Fibroblast of villous mesenchyme (primary cell): ENCODE measurements at places on chromosomes 4 and X. TPM values are rescaled to one million over a fixed set of nuclear protein-coding genes. Genes with fewer than 3 reads are reported as not detected.
A peak's percentile ranks its signal among the peaks of the same experiment; 100 is the strongest.

DNA sequence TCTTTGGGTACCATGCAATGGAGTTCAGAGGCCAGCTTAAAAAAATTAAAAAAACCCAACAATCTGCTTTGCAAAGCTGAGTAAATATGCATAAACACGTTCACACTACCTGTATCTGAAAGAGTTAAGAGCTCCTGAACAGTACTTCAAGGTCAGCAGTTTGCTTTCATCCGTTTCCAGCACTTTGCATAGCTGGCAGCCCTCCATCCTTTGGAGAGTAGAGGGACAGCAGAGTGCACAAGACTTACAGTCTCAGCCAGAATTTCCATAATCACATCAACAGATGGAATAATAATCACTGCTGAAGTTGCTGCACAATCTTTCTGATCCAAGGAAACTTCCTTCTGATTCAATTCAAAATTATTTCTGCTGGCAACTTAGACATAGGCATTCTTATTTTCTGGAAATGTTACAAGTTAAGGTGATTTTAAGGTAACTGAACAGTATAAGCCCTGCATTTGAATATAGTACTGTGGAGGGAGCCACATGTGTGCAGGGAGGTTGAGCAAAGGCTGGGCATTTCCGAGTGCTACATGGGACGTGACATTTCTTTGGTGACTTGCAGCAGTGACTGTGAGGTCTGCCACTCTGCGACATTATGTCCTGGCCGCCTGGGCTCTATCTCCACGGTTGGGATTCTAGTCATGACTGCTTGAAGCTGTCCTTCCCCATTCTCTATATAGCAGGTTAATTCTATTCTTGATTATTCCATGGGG lies 73.5 kb upstream of the EMCN start:
- no peak for DNase-seq

The GAGE2A gene
- not detected in 2 replicates for total RNA-seq

DNA sequence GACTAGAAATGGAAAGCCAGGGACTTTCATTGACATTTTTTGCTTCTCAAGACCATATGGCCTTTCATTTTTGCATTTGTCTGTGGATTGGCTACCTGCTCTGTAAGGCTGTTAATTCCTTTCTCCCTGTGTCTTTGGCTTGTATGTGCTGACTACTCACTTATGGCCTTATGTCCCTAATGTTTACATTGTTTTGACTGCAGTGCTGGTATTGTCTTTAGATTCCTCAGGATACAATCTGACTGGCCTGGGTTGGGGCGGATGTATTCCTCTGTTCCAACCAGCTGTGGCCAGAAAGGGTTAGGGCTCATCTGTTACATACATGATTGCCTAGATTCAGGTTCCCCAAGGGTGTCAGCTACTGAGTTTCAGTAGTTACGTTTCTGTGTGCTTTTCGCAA lies 108.1 kb downstream of the RAPGEF2 start:
- no peak for DNase-seq

GRCh38 chr4:6047130-6047673 lies 29.0 kb upstream of the C4orf50 start:
- DNase-seq, result no peak

- no peak for DNase-seq
Observed at GRCh38 chr4:6474705-6475457, 2.5 kb upstream of the PPP2R2C start.

- DNase-seq, result no peak
Observed at GRCh38 chrX:131306601-131307000, 17.5 kb upstream of the IGSF1 start.

- DNase-seq, result peak; percentile 27
Observed at GRCh38 chr4:122086338-122087065, 65.6 kb upstream of the BLTP1 start.

- no peak for DNase-seq
Observed at GRCh38 chr4:40055511-40055862, 1.2 kb upstream of the N4BP2 start.

GRCh38 chrX:140360284-140360683 lies 144.6 kb downstream of the SOX3 start:
- no peak for DNase-seq

DNA sequence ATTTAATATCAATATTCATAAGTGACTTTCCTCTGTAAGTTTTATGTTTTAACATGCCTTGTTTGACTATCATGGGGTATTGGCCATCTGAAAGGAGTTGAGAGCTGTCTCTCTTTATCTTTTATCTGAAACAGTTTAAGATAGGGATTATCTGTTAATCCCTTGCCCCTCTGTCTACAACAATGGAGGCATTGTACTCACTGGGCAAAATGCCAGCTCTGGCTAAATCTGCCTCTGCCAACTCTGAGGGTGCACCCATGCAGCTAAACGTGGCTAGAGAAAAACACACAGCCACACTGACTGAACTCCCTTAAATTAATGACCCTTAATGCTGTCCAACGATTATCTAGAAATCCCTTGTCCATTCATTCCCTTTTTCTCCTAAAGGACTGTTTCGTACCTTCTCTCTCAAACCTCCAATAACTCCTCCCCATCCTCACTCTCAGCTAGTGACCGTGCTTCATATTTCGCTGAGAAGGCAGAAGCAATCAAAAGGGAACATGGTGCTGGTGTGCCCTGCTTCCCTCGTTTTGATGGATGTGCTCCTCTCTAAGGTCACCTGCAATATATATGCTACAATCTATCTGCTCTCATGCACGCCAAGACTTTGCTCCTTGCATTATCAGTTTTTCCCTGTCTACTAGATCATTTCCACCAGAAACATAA lies 10.3 kb downstream of the PHKA2 start:
- DNase-seq, result no peak

GRCh38 chr4:70651864-70652506 lies 14.3 kb downstream of the JCHAIN start:
- DNase-seq, result peak; percentile 55

DNA sequence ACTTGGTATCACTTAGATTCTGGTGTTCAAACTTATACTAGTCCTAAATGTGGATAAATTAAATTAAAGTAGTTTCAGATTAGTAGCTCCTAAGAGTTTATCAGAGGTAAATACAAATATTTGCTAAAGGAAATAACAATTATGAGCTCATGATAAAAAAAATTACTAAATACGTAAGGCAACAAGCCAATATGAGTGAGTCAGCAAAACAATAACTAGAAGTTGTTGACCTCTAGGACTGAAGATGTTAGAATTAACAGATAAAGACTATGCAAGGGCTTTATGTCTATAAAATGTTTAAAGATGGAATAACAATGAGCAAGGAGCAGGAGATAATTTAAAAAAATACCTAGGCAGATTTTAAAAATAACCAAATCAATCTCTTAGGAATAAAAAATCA lies 195.8 kb downstream of the CLCN4 start:
- DNase-seq, result peak; percentile 13

The DUSP9 gene
- total RNA-seq, result under 0.01 TPM in 1 of 2 replicates, not detected in the other

DNA sequence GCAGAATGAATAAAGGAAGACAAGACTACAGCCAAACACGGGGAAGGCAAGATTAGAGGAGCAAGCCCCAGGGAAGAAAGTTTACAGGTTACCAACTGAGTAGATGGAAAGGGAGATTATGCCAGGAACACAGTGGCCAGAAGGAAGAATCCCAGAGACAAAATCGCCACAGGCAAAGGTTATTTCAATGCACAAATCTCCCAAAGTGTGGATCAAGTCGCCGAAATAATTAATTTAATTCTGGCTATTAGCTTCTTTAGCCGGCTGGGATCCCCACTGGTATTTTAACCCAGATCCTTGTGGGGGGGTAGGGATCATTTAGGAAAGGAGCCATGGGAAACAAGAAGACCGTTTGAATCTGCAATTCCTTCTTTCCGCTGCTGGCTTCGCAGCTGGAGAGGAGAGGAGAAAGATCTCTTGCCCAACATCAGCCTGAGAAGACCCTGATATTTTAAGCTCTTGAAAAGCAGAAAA lies 171.0 kb downstream of the DHX15 start:
- no peak for DNase-seq

The ANK2 gene
- total RNA-seq, result 15.1 and 23.2 TPM in 2 replicates

DNA sequence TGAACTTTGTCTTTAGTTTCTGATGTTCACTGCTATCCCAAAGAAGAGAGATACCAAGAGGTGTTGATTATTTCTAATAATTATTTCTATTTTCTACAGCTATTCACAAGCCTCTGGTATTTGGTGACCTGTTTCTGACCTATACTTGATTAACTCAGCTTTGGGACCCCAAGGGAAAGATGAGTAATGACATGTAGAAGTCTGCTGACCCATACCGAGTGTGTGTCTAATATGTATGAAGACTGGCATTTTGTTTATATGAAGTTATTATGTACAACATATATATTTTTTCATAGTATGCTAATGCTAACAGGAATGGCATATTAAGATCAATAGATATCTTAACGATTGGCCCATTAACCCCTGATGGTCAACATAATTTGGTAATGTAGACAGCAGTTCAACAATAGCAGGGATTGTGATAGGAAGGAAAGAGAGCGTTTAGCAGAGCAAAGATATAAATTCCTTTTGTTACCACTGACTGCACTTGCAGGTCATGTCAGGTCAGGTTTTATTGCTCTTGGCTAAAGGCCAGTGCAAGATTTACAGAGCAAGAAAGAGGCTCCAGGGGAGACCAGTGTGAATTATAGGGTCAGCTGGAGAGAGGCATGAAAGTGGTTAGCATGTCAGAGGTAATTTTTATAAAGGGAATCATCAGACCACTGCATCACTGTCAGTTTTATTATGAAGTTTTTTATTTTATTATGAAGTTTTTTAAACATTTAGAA lies 94.7 kb upstream of the DIPK2B start:
- DNase-seq, result peak; percentile 83

GRCh38 chr4:157964463-157964862 lies 208.4 kb downstream of the GASK1B start:
- no peak for DNase-seq

DNA sequence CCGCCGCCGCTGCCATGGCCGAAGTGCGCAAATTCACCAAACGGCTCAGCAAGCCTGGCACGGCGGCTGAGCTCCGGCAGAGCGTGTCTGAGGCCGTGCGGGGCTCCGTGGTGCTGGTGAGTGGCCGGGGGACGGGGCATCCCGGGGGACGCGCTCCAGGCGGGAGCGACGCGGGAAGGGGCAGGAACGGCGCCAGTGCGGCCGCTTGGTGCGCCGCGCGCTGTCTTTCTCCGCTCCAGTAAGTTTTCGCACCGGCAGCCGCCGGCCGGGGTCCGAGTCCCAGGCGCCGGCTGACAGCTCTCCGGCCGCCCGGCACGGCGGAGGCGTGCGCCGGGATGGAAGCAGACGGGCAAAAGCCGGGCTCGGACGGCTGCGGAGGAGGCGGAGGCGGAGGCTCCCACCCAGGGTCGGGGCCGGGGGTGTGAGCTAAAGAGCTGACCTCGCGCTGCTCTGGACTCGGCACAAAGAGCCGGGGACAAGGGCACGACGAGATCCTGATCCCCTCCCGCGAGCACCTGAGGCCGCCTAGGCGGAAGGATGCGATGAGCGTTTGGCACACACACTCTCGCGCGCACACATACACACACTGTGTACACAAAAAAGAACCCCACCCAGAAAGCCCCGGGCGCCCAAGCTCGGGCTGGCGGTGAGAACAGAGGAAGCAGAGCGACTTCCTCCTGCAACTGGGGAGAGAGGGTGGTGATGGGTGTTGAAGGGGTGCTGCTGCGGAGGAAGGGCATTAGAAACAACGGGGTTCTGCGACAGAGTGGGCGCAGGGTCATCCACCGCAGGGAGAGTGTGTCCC lies 545 bp downstream of the DOCK11 start:
- DNase-seq, result no peak

GRCh38 chr4:3629665-3630064 lies 97.4 kb upstream of the LRPAP1 start:
- no peak for DNase-seq

DNA sequence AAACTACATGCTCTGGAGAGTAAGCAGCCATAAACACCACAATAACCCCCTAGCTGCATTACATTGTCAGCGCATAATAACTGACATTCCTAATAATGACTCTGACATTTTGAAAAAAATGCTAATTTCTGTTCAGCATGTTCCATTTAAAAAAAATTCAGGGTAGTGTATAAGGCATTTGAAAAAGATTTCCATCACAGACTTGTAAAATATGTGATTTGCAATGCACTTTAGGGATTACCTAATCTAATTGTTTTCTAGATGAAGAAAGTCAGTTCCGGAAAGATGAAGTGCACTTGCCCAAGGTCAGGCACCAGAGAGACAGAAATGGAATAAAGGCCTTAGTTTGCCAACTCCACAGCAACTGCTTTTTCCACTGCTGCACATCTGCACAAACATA lies 55.3 kb downstream of the FANCB start:
- DNase-seq, result no peak

GRCh38 chr4:157115613-157116335 lies 39.8 kb downstream of the GLRB start:
- DNase-seq, result peak; percentile 52

The CXCR3 gene
- total RNA-seq, result not detected in 2 replicates

DNA sequence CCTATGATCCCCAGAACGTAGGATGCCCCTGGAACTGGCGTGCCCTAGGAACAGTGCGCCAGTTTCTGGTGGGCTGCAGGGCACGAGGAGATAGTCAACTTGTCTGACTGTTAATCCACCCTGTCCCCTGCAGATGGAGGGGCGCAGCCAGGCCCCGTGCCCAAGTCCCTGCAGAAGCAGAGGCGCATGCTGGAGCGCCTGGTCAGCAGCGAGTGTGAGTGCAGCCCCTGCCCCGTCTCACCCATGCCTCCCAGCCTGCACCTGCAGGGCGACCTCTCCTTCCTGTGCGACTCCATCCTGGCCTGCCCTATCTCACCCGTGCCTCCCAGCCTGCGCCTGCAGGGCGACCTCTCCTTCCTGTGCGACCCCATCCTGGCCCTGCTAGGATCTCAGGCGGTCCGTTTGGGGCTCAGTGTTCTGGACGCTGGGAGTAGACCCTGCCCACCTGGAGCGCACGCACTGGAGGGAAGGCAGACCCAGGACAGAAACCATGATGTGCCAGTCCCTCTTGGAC lies 22.2 kb downstream of the WFS1 start:
- no peak for DNase-seq

GRCh38 chrX:75746891-75747639 lies 38.0 kb downstream of the MAGEE2 start:
- DNase-seq, result peak; percentile 3

DNA sequence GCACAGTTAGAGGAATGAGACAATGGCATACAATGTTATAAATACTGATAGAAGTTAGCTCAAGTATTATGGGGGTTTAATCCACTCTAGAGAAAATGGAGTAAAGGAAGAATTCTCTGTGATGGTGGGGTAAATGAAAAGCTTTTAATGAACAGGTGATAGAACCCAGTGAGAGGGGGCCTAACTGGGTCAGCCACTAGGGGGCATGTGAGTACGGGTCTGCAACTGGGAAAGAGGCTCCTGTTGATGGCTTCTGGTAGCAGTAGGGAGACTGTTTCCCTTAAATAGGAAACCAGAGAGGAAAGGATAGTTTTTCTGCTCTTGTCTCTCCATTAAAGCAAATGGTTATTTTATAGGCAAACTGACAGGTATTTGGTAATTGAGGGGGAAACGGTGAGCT lies 132.8 kb upstream of the GPR101 start:
- DNase-seq, result no peak

GRCh38 chr4:84502333-84502954 lies 3.4 kb upstream of the NKX6-1 start:
- DNase-seq, result no peak

The F8A3 gene
- 2.3 and 2.6 TPM in 2 replicates for total RNA-seq

DNA sequence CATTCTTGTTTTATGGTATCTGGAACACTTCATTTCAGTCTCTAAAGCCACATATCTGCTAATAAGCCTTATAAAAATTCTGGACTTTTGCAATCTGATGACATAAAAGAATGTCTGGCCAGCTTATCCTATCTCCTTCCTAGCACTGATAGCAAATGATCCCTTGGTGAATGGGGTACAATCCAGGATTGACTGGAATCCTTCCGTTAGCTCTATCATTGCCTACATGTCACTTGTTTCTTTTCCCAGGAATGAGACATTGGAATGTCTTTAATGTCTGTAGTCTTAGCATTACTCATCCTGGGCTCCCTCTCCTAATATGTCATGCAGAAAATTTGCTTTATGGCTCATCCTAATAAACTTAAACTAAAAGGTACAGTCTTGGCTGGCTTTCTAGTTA lies 14.8 kb upstream of the PABPC4L start:
- DNase-seq, result peak; percentile 73
